ENCODE measurements at places on chromosomes 2 and 18. TPM values are rescaled to one million over a fixed set of nuclear protein-coding genes. Genes with fewer than 3 reads are reported as not detected.
A peak's percentile ranks its signal among the peaks of the same experiment; 100 is the strongest.

- no peak for DNase-seq
Measured at GRCh38 chr18:55326134-55326533, 261.9 kb downstream of the TCF4 start.

Gene SP140L
- 41.8 TPM for total RNA-seq

- DNase-seq, result no peak
Measured at GRCh38 chr2:86138736-86139625, 32.9 kb downstream of the PTCD3 start.

DNA sequence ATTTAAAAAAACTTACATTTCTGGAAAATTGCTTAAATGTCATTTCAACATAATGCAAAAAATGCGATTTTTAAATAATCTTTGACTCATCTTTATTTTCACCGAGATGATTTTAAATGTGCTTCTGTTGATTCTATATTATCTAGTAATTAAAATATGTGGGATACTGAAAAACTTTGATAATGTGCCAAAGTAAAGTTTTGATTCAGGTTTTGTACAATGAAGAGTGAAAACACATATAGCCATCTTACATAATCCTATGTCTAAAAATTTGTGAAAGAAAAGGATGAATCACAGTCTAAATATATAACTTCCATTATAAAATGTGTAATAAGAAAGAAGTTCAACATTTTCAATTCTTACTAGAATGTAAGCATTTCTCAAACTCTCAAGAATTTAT lies 204.3 kb upstream of the ZC3H15 start:
- DNase-seq, result no peak

GRCh38 chr18:39825485-39826150 lies 2129.4 kb upstream of the PIK3C3 start:
- no peak for DNase-seq

- DNase-seq, result no peak
Measured at GRCh38 chr2:29759360-29759759, 162.0 kb downstream of the ALK start.

DNA sequence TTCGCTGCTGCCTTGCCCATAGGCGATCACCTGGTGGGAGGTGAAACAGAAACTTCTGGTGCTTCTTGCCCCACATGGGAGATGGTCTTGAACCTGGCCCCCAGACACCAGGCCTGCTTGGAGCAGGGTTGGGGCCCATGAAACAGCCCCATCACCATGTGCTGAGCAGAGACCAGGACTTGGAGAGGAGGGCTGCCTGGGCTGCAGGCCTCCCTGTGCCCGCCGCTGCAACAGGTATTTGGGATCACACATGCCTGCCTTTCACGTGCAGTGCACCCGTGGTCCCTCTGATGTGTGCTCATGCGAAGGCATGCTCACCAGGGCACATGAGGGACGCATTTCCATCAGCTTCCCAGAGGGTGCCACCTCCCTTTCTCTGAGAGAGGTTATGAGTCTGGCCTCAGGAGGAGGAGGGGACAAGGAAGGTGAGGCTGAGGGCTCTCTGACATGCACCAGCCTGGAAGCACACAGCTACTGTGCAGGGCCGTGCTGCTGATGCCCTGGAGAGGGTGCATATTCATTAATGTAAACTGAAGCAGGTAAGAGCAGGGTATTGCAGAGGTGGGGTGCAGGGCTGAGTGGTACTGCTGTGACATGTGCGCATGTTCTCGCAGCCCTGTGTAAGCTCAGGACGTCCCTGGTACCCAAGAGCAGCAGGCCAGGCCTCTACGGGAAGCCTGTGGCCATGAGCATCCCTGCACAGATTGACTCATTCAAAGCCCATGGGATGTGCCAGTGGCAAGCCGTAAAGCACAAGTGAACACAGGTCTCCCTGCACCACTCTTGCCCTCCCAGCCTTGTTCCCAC lies 4.2 kb upstream of the OXER1 start:
- DNase-seq, result no peak

GRCh38 chr2:75100801-75101151 lies 98.5 kb downstream of the TACR1 start:
- no peak for DNase-seq

GRCh38 chr2:165837122-165837521 lies 43.1 kb upstream of the GALNT3 start:
- DNase-seq, result no peak

Gene DSG3
- not detected for total RNA-seq

- peak; percentile 90 for DNase-seq
Measured at GRCh38 chr2:204145263-204145751, 208.7 kb downstream of the ICOS start.

Gene NCKAP5
- not detected for total RNA-seq

DNA sequence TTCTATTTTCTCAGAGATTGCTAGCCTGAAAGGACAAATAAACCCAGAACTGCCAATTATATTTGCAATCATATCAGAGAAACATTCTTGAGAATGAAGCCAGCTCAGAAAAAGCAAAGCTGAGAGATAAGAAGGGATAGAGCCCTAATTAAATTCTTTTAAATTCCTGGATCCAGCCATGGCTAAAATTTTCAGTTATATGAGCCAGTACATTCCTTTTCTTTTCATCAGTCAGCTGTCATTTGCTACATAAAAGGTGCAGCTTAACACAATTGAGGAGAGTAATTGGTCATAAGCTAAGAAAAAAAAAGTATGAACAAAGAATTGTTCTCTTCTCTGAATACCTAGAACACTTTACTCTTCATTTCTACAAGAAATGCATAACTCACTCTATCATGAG lies 303.5 kb upstream of the FIGN start:
- no peak for DNase-seq

GRCh38 chr18:3214855-3215637 lies 4.7 kb downstream of the MYOM1 start:
- no peak for DNase-seq

- DNase-seq, result no peak
Measured at GRCh38 chr18:6004119-6004518, 108.8 kb upstream of the TMEM200C start.

GRCh38 chr18:22171258-22172119 lies 2.1 kb downstream of the GATA6 start:
- no peak for DNase-seq

Gene NDC80
- 96.8 TPM for total RNA-seq

DNA sequence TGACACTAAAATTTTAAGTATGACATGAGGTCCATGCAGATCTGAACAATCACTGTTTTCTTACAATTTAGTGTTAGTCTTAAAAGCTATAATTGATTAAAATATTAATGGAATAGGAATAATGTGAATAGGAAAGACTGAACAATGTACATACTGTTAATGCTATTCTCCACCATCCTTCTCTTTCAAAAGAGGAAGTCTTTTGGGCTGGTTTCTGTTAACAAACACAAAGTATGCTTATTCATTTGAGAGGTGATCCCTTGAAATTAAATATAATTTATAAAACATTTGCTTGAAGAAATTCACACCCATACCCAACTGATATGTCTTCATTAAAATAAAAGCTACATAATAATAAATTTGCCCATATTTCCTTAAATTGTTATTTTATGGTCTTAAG lies 2.3 kb downstream of the STPG4 start:
- no peak for DNase-seq

Gene REG3A
- not detected for total RNA-seq

DNA sequence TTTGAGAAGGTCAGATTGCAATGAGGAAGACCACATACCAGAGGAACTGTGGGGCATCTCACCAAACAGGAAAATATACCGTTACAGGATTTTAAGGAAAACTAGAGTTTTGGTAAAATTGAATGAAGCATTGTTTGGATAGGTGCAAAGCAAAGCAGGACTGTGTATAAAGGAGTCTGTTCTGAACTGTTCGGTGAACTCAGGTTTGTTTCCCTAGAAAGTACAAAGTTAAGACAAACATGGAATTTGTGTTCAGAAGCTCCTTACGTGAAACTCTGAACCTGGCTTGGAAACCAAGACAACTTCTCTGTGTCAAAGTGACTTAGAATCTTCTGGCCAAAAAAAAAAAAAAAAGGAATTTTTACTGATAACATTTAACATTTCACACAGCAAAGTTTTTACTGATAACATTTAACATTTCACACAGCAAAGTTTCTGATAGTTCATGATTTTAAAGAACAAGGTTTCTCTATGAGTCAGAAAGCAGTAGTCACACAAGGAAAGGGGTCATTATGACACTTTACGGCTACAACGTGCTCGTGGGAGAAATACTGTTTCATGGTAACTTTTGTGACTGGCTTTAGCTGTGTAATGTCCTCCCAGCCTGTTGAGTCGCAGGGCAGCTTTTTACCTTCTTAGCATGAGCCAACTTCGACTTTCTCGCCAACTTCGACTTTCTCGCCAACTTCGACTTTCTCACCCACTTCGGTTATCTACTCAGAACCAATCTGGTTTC lies 21.2 kb upstream of the TET3 start:
- peak; percentile 70 for DNase-seq

Gene TEX44
- not detected for total RNA-seq

Gene TSPYL6
- total RNA-seq, result not detected

GRCh38 chr18:72544092-72544886 lies at the start of gene CBLN2:
TSS of gene CBLN2 (minus strand) at chr18:72544342. CDS start at chr18:72542160, 2,182 bp downstream.
- peak; percentile 55 for DNase-seq

DNA sequence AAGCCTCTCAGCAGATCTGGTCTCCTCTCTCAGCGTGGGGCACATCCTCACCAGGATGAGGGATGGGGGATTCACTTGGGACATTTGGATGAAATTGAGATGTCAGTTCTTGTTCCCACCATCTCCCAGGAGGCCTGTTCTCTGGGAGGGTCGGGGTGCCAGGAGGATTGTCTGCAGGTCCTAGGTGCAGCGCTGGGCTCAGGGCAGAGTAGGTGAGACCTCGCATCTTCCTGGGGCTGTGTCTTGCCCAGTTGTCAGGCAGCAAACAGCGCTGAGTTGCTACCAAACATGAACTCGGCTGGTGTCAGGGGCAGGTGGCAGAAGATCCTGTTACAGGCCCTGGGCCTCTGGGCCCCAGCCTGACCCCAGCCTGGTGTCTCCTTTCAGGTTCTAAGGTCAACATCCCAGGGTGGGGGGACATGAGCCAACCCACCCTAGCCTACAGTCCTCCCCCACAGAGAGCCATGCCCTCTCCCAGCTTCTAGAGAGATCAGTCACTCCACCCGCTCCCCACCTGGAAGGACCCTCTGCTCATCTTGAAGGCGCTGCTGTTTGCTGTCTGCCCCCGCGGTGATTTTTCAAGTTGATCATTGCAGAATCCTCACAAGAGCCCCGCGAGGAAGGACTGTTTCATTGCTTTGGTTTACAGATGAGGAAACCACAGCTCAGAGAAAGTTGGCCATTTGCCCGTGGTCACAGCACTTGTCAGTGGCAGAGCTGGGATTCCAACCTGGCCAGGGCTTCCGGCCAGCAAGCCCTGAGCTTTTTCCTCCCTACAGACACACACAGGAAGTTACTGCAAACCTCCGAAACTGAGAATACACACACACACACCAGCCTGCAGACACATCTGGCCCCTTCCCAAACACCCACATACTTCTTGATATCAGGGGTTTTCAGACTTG lies 83.9 kb downstream of the STPG4 start:
- peak; percentile 55 for DNase-seq

Gene EFHD1
- total RNA-seq, result 1.3 TPM

Gene HES6
- 3.1 TPM for total RNA-seq

Gene MARCO
- total RNA-seq, result not detected

DNA sequence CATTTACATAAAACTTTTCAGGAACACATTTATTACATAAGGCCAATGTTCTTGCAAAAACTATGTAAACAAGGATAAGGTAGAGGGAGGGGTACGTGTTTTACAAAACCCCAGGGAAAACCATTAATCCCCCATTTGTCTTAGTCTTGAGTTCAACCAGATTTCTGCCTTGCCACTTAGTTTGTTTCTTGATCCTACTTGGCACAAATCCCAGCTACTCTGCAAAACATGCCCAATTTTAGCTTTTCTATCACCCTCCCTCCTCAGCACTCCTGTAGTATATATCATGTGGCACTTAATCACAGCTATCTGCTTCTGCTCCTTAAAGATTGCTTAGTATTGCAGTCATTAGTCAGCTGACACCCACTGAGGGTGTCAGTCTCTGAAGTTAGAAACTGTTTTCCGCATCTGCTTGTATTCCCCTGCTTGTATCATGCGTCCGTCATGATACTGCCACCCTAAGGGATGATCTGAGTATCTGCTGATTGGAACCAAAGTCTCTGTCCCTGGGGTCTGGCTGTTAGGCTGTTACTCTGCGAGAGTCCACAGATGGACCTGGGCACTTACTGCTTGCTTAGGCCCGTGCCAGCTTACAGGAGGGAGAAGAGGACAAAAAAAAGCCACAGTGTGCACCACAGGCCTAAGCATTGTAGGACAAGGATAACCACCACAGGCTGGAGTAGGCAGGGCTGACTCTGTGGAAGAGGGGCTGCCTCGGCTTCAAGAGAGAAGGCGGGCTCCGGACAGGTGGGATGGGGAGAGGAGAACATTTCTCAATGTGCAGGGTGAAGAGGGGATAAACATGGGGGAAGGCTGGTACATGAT lies 82.2 kb downstream of the EPAS1 start:
- DNase-seq, result no peak

Gene REG3G
- not detected for total RNA-seq

DNA sequence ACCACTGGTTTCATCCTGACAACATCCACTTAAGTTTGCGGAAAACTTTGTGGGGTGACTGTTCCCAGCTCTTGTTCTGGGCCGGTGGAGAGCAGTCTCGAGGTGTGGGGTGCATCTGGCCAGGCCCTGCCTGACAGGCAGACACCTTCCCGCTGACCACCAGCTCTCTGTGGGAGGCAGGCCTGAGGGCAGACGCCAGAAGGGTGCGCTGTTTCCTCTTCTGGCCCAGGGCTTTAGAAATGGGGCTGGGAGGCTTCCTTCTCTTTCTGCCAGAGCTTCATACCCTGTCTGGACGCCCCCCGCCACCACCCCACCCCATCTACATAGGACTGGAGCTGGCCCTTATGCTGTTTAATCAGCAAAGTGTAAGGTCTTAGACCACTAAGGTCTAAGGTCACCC lies 263.8 kb downstream of the LOXHD1 start:
- DNase-seq, result no peak

DNA sequence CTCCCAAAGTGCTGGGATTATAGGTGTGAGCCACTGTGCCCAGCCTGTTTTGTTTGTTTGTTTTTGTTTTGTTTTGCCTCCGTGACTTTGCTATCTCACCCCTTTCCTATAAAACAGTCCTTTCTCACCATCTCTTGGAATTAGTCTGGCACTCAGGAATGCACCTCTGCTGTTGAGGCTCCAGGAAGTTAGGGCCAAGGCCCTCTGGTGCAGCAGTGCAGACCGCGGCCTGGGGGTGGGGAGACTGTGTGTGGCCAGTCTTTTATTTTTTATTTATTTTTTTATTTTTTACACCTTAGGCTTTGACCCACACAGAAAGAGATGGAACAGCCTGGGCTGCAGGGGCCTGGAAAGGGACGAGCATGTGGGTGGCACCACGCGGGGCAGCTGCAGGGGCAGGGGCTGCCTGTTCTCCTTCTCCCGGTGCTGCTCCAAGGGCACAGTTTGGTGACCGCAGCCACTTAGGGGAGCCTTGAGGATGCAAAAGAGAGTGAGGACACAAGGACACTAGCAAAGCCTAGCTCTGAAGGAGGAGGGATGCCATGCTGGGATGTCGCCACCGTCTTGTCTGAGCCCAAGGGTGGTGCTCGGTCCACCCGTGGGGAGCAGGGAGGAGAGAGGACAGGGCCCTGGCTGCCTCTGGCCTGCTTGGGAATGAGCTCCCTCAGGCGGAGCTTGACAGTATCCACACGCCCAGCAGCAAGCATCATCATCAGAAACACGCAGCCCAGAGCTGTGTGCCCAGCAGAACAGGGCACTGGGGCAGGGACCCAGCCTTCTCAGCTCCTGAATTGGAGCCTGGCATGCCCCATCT lies 19.4 kb upstream of the ALPI start:
- no peak for DNase-seq

GRCh38 chr2:148936857-148937450 lies 61.9 kb downstream of the KIF5C start:
- DNase-seq, result no peak

- no peak for DNase-seq
Measured at GRCh38 chr18:48884771-48885170, 66.0 kb downstream of the SMAD7 start.
